ENCODE measurements at places on chromosomes 11 and 22.

GRCh38 chr11:57359896-57360690, 20.9 kb downstream of the PRG3 start:
- no peak for DNase-seq

DNA sequence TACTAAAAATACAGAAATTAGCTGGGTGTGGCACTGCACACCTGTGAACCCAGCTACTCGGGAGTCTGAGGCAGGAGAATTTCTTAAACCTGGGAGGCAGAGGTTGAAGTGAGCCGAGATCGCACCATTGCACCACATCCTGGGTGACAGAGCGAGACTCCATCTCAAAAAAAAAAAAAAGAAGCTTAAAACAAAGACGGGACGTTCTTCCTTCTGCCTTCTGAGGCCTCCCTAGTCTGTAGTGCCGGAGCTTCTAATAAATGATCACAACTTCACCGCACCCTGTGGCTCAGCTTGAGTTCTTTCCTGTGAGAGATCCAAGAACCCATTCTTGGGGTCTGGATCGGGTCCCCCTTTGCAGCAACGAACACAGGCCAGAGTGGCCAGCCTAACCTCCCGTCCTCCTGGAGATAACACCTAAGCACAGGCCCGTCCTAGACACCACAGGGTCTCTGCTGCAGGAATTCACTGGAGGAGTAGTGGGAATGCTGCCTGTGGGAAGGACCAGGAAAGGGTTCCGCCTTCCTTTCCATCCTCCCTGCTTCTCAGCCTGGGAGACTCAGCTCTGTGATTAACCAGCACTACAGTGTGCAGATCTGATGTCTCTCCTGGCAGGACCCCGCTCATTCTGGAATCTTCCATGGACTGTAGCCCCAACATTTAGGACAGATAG, 2.2 kb upstream of the APOBEC3H start:
- no peak for DNase-seq

DNA sequence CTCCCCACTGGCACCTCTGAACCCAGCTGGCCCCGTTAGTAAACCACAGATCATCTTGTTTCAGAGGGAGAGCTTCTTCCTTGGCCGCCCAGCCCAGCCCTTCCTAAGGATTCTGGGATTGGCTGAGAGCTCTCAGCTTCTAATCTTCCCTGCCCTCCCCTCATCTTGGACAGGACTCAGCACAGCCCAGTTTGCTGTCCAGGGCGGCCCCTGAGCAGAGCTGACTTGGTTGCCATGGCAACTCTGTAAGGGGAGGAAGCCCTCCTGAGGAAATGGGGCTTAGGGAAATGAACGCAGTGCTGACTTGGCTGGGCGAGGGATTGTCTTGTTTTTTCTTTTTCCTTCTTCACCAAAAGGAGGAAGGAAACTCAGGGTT, 4.6 kb downstream of the APOL4 start:
- peak; percentile 81 for DNase-seq

DNA sequence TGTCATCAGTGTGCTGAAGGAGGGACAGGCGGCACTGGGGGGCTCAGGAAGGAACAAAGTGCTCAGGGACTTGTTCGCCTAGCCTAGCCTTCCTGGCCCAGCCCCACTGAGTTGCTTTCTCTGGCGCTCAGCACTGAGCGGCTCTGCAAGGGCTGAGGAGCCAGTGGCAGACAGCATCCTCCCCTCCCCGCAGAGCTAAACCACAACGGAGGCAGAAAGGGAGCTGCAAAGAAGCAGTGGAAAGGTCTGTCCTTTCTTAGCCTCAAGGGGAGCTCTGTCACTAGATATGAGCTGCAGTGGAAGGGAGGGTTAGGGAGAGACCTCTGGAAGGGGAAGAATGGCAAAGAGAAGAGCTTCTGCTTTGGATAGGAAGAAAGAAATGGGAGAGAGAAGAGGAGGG, 89.7 kb upstream of the PHOX2A start:
- peak; percentile 90 for DNase-seq

- no peak for DNase-seq
Observed at GRCh38 chr11:49499117-49499516, 290.7 kb upstream of the FOLH1 start.

DNA sequence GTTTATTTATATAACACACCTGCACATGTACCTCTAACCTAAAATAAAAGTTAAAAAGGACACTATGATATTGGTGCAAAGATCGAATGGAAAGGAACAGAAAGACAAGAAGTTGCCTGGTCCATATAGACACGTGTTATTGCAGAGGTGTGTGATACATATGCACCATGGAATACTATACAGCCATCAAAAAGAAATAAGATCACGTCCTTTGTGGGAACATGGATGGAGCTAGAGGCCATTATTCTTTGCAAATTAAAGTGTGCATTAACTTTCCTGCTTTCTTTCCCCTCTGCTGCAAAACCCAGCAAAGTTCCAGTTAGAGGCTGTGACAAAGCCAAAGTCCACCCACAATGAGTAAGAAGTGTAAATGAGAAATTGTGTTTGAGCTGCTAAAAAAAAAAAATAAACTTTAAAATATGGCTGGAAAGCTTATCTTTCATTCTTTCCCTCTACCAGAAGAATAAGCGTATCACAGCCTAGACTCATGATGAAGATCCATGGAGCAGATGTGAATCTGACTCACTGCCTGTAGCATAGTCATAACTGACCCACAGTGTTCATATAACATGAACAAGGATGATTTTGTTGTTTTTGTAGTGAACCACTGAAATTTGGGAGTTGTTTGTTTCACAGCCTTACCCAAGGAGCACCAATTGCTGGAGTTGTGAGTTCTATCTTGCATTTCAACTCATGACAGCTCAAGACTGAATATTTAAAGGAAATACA, 9.6 kb downstream of the OR52K1 start:
- DNase-seq, result no peak

DNA sequence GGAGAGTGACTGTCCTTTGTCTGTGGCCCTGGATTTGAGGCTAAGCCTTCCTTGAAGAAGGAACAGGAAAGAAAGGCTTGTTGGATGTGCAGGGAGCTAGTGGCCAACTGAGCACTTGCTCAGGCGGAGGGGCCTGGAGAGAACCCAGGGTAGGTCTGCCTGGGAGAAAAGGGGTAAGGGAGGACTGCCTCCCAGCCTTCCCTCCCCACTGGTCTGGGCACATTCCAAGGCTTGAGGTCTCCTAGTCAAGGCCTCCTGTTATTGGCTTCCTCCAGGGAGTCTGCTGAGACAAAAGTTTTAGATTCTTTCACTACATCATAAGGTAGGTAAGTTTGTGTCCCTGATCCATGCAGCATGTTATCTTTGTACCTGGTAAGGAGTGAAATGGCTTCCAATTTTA, 15.2 kb downstream of the KCNQ1OT1 start:
- DNase-seq, result no peak

- no peak for DNase-seq
Observed at GRCh38 chr11:104352036-104352435, 188.1 kb upstream of the PDGFD start.

DNA sequence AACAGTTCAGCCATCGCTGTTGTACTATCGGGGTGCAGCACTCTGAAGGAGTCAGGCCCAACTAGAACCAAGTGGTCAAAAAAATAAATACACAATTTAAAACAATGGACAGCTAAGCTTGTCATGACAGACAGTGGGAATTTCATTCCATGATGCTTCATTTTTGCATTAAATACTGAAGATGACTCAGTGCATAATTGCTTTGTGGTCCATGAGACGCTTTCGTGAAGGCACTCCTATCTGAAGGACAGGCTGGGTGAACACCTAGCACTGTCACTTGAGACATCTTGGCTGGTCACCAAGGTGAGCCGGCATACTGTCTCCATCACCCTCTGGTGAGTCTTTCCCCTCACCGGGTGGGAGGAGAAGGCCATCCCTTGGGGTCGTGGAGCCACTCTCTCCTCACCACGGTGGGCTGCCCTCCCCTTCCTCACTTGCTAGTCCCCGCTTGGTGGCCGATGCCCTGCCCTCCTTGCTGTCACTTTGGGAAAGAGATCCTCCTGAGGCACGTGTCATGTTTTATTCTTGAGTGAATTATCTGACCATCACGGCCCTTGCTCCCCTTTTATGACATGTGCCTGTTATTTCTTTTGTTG, 4.9 kb upstream of the TESMIN start:
- DNase-seq, result no peak

- no peak for DNase-seq
Observed at GRCh38 chr22:26550498-26551033, 38.3 kb upstream of the TFIP11 start.

DNA sequence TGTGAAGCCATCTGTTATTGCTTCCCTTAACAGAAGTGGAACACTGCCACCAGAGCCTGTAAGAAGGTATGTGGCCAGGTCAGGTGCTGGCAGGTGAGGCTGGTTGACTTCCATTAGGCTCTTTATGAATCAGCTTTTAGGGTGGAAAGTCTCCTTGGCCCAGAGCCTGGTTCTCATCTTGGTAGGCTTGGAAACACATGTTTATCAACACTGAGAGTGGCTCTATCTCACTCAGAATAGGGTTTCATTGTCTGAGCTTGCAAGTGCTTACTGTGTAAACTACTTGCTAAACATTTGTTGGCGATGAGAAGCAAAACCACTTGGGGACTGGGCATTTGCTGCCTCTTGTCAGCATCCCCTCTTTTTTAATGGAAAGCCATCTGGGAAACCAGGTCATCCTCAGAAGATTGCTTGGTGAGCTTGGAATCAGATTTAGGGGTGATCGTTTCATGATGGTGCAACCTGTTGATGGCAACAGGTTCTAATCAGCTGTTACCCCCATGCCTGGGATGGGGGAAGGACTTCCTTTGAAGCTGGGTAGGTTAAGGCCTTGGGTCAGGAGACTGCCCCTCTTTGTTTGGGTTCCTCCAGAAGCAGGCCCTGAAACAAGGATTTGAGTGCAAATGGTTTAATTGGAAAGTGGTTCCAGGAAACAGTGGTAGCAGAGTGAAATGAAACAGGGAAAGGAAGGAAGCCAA, 75.0 kb upstream of the AMPD3 start:
- DNase-seq, result no peak

GRCh38 chr22:42889304-42889703, 32.2 kb upstream of the ARFGAP3 start:
- peak; percentile 83 for DNase-seq

GRCh38 chr11:16785520-16786128, 47.2 kb downstream of the C11orf58 start:
- DNase-seq, result peak; percentile 74

DNA sequence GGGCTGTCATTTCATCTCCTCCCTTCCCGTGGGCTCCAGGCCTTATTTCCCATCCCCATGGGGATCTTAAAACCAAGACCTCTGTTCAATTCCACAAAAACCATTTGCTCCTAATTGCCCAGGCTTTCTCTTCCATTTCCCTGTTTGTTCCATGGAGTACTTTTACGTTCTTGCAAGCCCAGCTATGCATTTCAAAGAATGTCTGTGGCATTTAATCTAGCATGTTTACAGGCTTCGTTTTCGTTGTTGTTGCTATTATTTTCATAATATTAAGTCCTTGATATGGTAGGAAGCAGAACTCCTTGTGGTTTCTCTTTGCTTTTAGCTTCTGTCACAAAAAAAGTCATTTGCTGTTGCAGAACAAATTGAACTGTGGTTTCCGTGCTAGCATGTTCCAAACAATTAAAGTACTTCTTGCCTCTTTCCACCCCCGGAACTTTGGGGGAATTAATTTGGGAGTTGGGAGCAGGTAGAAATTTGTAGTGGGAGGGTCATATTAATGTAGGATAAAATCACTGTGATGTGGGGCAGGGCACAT, 68.1 kb upstream of the SLC22A12 start:
- peak; percentile 32 for DNase-seq

DNA sequence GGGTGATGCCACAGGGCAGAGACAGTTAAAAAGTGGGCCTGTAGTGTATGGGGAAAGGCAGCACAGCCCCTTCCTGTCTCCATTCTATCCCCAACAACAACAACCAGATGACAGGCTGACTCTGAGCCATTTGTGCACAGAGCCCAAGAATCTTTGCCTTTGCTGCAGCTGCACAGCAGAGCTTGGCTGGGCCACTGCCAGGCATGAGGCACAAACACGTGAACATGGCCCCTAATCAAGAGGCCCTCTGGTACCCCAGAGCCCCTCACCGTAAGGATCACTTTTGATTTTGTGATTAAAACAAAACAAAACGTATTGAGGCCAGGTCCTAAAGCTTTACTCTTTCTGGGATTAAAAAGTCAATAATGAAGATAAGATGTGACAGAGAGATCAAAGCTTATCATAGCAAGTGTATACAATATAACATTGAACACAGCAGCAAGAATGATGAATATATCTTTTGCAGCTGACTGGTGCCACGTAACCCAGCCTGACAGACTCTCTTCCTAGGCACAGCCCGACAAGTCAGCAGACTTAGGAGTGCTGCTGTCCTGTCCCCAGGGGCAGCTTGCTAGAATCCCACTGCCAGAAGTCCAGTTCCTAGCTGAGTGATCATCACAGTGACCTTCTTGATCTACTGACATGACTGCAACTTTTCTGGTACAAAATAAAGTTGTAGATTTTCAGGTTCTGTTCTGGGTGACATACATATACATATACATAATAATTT, 117.8 kb downstream of the SERGEF start:
- no peak for DNase-seq

DNA sequence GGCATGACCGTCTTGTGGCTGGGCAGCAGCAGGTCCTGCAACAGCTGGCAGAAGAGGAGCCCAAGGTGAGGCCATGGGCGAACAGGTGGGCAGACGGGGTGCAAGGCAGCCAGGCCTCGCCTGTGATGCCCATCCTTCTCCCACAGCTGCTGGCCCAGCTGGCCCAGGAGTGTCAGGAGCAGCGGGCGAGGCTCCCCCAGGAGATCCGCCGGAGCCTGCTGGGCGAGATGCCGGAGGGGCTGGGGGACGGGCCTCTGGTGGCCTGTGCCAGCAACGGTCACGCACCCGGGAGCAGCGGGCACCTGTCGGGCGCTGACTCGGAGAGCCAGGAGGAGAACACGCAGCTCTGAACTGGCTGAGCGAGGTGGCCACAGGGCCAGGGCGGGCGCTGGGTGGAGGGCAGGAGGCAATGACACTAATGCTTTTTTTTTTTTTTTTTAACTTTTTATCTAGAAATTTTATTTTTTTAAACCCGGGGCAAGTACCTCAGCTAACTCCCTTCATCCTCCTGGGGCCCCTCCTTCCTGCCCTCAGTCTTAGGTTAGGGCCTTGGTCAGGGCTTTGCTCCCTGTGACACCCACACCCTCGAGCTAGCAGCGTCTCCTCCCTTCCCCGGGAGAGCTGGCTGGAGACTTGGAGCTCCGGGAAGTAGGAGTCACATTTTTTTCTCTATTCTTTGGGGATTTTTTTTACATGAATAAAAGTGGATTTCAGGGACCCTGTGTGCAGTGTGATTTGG, 16.0 kb downstream of the PLCB3 start:
- DNase-seq, result no peak

DNA sequence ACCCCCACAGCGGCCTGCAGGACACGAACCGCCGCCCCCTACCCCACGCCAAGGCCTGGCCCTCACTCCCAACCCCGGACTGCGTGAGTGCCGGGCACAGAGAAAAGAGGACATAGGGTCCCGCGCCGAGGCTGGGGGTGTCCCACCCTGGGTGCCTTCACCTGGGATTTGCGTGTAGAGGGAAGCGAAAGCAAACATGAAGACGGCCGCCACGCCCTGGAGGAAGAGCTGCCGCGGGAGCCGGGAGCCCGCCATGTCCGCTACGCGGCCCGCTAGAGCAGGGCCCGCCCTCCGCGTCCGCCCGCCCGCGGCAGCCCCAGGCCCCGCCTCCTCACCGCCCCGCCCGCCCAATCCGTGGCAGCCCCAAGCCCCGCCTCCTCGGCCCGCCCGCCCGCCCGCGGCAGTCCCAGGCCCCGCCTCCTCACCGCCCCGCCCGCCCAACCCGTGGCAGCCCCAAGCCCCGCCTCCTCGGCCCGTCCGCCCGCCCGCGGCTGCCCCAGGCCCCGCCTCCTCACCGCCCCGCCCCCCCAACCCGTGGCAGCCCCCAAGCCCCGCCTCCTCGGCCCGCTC, at the start of gene LMF2:
LMF2 (minus strand) TSS at position 282 of the 570 bp plus-strand sequence; CDS start at position 255, 27 bp downstream.
- DNase-seq, result peak; percentile 57
